ENCODE measurements at places on chromosomes 12 and 14.

DNA sequence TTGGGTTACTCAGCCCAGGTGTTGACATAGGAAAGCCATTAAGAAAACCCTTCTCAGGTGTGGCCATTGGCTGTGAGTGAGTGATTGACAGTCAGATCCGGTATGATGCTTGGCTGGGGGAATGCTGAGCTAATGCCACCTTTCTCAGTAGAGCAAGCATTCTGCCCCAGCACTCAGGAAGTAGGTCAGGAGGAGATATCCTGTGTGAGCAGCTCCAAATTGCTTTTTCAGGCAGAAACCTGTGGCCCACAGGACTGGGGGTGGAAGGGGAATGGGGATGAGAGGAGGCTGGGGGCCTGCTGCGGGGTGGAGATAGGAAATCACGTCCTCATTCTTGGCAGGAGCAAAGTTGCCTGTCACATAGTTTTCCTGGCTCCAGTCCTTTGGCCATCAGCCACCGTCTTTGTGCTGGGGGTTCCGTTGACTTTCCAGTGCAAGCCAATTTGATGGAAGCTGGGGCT, 55.7 kb downstream of the NINJ2 start:
- DNase-seq: peak; percentile 34

DNA sequence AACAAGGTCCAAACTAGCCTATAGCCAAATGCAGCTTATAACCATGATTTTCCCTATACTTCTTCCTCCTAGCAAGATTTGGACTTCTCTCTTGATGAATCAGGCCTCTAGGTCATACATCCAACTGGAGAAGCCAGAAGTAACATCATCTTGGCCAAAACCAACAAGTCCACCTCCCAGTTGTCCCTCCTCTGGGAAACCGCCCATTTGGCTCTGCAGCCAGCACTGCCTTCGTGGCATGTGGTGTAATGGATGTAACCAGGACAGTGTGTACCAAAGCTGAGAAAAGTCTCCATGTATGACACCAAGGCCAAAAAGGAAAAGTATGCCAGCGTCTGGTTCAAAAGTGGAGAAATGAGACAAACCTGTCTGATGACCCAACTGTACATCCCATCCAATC, 59.3 kb upstream of the VASH1 start:
- DNase-seq: no peak

DNA sequence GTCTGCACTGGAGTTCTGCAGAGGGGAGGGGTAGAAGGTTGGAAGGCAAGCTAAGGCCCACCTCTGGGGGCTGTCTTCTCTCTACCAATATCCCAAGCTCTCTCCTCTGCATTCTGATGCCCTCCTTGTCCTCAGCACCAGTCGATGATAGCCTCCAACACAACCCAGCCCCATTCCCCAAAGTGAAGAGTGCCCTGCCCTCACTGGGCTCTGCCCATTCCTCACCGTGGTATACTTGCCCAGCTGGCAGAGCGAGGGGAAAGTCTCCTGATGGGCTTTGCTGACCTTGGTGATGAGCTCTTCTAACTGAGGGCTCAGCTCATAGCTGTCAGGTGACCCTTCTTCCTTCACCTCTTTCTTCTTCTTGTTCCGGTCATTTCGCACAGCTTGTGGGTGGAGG, 7.2 kb upstream of the ITGB7 start:
- no peak for DNase-seq

DNA sequence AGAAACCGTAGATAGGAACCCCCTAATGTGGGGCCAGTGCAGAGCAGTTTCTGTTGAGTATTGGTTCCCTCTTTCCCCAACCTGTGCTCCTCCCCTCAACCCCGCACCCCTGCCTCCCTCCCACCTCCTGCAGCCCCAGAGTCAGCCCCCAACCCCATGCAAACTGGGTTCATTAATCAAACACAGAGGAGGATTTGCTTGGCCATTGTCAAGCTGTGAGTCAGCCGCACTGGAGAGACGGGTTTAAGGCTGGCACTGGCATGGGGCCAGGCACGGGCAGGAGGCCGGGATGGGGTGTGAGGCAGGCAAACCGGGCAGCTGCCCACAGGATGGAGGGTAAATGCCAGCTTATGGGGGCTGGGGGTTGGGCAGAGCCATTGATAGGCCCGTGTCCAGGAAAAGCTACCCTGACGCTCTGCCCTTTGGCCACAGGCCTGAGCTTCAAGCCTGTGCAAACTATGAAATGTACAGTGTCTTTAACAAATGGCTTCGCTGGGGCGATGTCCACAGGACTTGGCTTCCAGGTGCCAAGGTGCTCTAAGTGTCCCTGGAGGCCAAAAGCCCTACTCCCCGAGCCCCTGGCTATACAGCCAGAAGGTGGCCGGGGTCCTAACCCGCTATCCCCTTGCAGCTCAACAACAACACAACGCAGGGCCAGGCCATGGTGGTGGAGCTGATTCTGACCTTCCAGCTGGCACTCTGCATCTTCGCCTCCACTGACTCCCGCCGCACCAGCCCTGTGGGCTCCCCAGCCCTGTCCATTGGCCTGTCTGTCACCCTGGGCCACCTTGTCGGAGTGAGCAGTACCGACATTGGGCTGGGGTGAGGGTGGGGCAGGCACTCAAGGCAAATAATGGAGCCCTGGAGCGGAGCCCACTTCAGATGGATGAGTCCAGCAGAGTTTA, 1.4 kb downstream of the AQP5 start:
- no peak for DNase-seq

DNA sequence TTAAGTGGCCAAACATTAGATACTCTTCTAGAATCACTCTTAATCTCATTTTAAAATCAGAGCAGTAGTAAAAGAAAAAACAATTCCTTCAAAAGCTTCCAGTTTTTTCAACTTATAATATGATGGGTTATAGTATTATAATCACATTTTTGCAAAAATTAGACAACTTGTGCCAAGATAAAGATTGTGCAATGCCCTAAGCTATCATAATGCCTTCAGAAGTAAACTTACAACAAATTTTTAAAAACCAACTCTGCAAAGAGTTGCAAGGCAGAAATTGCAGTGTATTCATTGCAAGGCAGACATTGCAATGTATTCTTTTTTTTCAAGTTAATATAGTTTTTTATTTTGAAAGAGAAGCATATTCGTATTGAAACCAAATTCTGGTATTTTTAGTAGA, 47.2 kb upstream of the KITLG start:
- DNase-seq: no peak

DNA sequence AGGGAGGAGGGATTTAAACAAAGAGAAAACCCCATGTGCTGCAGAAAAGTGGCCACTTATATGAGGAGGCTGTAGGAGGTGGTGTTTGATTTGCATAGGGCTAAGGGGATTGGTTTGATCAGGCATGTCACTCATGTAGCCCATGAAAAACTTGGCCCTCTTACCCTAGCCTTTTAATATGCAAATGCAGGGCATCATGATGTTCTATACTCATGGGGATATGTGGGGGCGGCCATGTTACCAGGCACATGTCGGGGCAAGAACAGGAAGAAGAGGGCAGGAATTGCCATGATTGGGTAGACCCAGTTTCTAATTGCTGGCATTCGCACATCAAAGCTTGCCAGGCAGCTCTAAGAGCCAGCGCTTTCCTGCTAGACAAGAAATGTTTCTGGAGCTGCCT, 28.8 kb downstream of the KLRK1 start:
- no peak for DNase-seq

DNA sequence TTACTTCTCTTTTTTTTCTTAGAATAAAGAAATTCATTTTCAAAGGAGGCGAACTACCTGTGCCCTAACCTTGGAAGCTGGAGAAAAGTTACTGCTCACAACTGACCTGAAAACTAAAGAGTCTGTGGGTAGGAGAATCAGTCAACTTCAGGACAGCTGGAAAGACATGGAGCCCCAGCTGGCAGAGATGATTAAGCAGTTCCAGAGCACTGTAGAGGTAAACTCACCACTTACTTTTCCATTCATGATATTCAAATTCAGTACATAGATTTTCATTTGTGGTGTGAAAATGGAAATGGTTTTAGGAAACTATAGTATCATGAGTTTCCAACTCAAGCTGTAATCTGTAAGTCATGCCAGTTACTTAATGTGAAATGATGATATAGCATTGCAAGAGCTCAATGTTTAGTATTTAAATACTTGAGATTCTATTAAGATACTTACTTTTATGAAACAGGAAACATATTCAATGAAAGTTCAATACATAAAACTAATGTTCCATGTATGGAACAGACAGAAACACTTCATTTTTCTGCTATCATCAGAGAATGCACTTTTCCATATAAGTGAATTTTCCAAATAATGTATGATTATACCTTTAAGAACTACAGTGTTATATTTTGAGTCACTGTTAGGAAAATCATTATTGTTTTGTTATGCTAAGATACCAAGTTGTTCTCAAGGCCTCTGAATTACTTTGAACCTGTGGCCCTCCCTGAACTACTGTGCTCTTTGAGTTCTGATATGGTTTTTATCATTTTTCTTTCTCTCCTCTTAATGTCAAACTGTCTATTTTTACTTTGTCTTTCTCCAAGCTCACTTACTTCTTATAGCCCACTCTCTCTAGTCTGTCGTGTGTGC, 119.0 kb downstream of the ESR2 start:
- DNase-seq: no peak

DNA sequence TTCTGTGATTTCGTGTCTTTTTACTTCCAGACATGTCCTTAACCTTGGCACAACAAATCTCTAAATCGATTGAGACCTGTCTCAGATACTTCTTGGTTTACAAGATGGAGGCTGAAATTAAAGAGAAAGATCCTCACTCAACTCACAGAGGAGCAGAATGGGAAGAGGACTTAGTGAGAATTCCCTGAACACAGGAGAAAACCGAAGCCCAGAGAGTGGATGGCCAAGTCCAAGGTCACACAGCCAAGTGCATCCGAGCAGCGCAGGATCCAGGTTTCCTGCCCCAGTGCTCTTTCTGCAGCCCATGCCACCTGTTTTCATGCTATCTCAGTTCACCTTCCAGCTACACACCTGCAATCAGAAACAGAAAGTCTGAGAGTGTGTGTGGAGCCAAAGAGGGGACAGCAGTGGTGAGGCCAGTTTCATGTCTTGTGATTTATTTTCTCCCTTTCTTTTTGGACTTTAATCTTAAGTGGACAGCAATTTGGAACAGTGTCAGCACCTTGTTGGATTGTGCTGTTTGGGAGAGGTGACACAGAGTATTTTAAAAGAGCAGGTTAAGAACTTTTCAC, 22.9 kb upstream of the TCL1B start:
- DNase-seq: no peak

- no peak for DNase-seq
Measured at GRCh38 chr12:102356690-102357089, 123.7 kb downstream of the IGF1 start.

GRCh38 chr12:25775968-25776367, 182.5 kb upstream of the RASSF8 start:
- DNase-seq: no peak

- no peak for DNase-seq
Measured at GRCh38 chr12:88793096-88793495, 212.8 kb upstream of the KITLG start.

- no peak for DNase-seq
Measured at GRCh38 chr14:99357916-99358390, 86.0 kb upstream of the BCL11B start.

- no peak for DNase-seq
Measured at GRCh38 chr12:65595016-65595560, 229.2 kb upstream of the HMGA2 start.

GRCh38 chr12:65963862-65964240, 139.6 kb downstream of the HMGA2 start:
- DNase-seq: no peak

DNA sequence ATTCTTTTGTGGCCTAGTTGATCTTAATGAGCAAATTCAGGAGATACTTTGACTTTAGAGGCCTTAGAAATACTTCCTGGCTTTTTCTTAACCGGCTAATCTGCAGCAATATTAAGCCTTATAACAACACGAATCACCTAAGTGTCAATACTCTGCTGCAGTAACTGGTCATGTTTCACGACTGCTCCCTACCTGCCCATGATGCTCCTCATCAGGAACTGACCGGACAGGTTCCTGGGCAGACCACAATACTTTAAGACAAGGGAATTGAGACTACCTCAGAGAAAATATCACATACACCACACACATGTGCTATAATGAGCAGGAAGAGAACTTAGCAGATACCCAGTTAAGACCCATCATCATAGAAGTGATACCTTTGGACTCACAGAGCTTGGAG, 211.9 kb upstream of the BMP4 start:
- no peak for DNase-seq

DNA sequence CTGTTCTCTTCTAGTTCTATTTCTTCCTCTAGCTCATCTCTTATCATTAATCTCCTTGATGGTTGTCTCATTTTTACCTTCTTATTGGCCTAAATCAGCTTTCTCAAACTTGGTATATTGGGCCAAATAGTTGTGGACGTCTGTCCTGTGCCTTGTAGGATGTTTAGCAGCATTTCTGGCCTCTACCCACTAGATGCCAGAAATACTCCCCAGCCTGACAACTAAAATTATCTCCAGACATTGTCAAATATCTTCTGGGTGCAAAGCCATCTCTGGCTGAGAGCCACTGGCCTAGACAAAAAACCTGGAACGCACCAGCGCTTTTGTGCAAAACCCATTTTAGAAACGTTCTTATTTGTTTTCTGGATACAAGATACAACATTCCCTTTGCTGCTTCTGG, 38.8 kb upstream of the LRRC10 start:
- DNase-seq: no peak

DNA sequence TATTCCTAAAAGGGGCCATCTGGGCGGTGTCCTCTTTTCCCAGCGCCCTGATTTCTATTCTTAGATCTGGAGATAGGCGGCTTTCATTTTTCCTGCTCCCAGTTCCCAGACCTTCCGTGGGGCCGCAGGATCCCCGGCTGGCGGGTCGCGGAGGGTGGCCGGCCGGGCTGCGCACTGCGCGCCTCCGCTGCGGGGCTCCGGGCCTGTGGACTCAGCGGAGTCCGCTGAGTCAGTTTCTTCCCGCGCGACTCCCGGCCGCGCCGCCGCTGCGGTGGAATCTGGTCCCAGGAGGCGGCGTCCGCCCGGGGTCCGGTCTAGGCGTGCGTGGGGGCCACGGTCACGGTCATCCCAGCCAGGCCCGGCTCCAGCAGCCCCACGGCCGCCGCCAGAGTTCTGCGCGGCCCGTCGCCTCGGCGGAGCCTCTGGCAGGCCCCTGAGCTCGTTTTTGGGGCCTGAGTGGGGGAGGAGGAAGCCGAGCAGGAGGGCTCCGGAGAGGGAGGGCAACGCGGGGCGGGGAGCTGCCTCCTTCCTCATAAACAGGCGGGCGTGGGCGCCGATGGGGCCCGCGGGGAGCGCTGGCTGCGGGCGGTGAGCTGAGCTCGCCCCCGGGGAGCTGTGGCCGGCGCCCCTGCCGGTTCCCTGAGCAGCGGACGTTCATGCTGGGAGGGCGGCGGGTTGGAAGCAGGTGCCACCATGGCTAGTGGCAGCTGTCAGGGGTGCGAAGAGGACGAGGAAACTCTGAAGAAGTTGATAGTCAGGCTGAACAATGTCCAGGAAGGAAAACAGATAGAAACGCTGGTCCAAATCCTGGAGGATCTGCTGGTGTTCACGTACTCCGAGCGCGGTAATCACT, at the start of gene LRRK2:
Gene LRRK2, plus strand, starts transcription at position 559 of the 853 bp plus-strand sequence. Its CDS starts 135 bp downstream, at position 694.
- DNase-seq: peak; percentile 89

- DNase-seq: no peak
Measured at GRCh38 chr12:105930557-105931503, 207.9 kb downstream of the NUAK1 start.

All from eye (tissue), 1 donor.